Common myeloid progenitor, CD34-positive (primary cell): ENCODE measurements at places on chromosomes 1 and 21.
A peak's percentile ranks its signal among the peaks of the same experiment; 100 is the strongest.

GRCh38 chr1:198922638-198923430 is 284.0 kb downstream of the PTPRC start:
- no peak for DNase-seq

DNA sequence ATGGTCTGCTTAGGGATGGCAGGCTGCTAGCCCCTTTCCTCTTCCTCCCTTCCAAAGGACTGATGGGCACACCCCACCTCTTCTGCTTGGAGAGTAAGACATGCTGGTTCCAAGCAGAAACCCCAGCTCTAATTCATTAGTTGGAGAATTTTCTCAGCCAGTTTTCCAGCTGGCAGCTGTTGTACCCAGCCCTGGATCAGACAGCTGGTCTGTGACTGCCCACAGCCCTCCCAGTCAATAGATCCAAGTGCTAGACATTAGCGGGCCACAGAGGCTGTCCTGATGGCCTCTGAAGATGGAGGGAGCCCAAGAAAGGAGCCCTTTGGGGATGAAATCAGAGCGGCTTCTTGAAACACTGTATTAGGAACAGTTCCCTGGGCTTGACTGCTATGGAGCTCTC is 35.8 kb downstream of the ACOT11 start:
- DNase-seq, result no peak

DNA sequence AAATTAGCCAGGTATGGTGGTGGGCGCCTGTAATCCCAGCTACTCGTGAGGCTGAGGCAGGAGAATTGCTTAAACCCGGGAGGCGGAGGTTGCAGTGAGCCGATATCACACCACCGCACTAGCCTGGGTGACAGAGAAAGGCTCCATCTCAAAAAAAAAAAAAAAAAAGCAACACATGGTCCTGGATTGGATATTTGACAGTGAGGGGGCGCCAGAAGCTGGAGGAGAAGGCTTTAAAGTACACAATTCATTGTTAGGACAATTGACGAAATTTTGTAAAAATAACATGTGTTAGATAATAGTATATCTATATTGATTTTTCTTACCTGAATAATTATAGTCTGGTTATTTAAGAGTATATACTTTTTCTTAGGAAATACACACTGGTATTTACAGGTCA is 50.2 kb upstream of the USP25 start:
- DNase-seq, result no peak

- no peak for DNase-seq
Measured at GRCh38 chr1:226915672-226915995, 24.5 kb upstream of the COQ8A start.

DNA sequence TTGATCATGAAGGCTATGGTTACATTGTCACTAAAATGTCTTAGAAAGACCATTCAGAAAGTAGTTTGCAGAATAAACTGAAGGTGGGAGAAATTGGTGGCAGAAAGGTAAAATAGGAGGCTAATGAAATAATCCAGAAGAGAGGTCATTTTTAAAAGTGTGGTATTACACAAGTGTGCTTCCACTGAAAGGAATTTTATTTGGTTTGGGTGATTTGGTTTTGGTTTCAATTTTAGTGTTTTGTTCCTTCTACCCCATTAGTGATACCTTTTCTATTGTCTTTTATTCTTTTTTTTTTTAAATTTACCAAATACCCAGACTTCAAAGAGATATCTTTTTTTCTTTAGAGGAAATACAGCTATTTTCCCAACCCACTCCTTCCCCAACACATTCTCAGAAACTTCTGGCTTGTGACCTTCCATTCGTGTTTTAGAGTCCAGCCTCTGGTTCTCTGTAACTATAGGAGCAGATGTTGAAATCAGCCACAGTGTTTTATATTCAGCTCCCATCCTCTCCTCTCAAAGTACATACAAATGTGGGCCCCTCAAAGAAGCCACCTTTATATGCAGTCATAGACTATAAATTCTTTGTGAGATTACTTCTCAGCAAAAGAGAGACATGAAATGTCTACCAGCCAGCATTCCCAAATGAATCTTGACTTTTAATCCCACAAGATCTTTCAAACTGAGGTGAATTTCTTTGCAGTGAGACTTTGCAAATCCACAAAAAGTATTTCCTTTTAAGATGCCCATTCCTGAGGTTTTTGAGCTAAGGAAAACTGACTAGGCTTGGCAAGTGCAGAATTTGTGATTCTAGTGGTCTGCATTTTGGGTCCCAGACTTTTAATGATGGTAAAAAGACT is 42.0 kb upstream of the PALMD start:
- no peak for DNase-seq

DNA sequence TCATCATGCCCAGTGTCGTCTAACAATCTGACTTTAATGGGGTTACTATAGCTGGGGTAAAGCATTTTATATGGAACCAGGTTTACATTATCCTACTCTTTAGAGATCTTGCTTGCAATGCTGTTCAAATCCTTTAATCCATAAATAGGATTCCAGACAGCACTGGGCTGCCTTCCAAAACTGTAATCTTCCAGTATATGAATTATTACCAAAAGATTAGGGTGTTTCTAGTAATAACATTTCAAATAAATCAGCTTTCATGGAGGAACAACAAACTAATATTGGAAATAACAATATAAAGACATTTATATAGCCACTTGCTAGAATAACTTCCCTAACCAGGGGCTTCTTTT is 88.6 kb upstream of the PLXNA2 start:
- DNase-seq, result no peak

DNA sequence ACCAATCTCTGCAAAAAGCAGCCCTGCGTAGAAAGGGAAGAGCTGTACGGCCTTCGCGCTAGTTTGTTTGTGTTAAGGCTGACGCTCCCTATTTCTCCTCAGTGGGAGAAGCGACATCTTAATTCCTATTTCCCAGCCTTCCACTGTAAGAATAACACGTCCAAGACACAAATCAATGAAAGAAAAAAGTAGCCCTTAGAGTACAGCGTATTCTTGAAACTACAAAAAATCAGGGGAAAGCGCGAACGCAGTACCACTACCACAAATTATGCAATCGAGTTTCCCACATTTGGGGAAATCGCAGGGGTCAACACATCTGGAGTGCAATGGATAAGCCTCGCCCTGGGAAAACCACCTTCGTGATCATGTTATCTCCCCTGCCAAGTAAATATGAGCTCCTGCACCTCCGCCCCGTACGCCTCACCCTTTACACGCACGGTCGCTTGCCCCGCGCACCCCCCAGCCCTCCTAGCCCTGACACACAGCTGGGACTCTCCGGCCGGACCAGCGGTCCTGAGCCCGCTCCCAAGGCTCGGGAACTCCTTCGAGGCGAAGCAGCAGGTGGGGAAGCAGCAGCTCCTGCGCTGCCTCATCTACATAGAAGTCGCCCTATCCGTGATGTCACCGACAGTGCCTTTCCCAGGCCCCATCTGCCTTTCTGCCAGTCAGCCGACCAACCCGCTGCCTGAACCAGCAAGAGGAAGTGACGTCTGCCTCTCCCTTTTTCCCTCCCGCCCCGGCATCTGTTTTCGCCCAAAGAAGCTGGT is 94.7 kb downstream of the PPIAL4G start:
- DNase-seq, result peak; percentile 90

- DNase-seq, result peak; percentile 48
Measured at GRCh38 chr1:94247138-94248094, 10.0 kb upstream of the ARHGAP29 start.

DNA sequence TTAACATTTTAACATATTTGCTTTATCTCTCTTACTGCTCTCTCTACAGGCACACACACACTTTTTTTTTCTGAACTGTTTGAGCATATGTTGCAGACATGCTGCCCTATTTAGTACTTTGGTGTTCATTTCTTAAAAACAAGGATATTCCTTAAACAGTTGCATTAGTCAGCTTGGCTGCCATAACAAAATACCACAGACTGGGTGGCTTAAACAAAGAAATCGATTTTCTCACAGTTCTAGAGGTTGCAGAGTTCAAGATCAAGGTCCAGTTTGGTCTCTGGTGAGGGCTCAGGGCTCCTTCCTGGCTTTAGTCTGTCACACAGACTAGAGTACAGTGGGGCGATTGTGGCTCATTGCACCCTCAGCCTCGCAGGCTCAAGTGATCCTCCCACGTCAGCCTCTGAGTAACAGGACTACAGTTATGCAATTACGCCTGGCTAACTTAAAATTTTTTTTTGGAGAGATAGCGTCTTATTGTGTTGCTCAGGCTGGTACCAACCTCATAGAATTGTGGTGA is 46.7 kb downstream of the RPRD2 start:
- no peak for DNase-seq
